ENCODE measurements at places on chromosomes 1 and 21.

DNA sequence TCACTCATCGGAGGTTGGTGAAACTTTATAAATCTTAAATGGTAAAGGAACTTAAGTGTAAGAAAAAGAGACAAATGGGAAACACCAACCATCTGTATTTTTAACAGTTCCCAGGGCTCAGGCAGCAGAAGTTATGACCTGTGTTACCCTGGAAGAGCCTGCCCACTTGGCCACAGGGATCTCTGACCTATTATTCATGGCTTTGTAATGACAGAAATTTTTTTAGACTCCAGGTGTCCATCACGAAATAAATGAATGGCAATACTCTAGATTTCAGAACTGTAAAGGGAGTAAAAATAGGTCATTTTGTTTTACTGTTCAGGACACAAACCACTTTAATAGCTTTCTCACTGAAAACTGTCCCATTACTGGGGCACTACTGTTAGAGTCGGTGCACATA, 389.8 kb downstream of the VAV3 start:
- no peak for DNase-seq

- DNase-seq: no peak
Measured at GRCh38 chr1:208248307-208248801, 4.2 kb upstream of the PLXNA2 start.

DNA sequence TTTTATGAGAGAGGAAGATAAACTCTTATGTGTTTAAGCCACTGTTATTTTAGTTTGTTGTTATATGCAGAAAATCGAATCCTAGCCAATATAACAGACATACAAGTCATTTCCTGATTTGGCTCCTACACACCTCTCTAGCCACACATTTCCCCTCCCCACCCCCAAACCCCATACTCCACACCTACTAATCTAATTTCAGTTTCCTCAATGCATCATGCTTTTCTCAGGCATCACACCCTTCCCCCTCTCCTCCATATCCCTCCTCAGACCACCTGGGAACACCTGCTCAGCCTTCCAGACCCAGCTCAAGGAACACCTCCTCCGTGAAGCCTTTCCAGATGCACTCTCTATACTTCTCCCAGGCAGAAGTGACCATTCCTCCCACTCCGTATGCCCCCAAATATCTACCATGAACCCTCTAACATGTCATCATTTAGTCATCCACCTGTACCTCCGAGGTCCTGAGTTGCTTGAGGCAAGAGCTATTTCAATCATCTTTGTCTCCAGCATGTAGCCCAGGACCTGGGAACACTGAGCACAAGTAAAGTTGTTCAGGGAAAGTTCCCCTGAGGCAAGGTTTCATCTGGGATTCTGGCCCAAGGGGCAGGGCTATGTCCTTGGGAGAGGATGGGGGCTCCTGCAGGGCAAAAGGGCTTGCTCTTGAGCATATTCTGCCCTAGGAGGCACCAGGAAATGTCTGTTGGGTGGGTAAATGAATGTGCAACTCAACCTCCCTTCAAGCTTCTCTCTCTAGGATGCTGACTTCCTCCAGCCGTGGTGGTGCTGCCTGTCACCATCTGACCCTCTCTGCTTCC, 126.8 kb downstream of the HIVEP3 start:
- DNase-seq: no peak

- DNase-seq: no peak
Measured at GRCh38 chr1:108767115-108767514, 20.6 kb downstream of the STXBP3 start.
